ENCODE measurements at places on chromosomes 7 and 10. TPM values are rescaled to one million over a fixed set of nuclear protein-coding genes. Genes with fewer than 3 reads are reported as not detected.

The CEP55 gene
- total RNA-seq, result 62.9 TPM

The FRA10AC1 gene
- total RNA-seq, result 7.9 TPM

The PRSS37 gene
- total RNA-seq, result not detected

The MYPN gene
- 0.08 TPM for total RNA-seq

The GARS1 gene
- 238 TPM for total RNA-seq
